Activated naive CD8-positive, alpha-beta T cell treated with anti-CD3 and anti-CD28 coated beads, Interleukin-2, amount 10 ng/mL, durations not matched to agents 7 days and 5 days (primary cell): ENCODE measurements at places on chromosomes 4 and X. TPM values are rescaled to one million over a fixed set of nuclear protein-coding genes. Genes with fewer than 3 reads are reported as not detected.

DNA sequence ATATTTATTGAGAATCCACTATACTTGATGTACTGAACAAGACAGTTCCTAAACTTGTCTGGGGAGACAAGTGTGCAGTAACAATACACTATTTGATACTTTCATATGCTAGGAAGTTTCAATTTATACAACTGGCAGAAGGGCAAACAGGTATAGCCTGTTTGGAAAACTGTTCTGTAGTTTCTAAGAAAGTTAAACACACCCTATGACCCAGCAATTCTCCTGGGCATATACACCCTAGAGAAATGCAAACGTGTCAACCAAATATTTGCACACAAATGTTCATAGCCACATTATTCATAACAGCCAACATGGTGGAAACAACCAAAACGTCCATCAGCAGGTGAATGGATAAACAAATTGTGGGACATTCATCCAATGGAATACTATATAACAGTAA is 64.0 kb upstream of the BRS3 start:
- H3K4me1 ChIP-seq, result no peaks in the 10 kb centered on the region
- no peak overlapping the region for H3K27ac ChIP-seq
- H3K36me3 ChIP-seq, result no peaks in the 10 kb centered on the region
- no peak for DNase-seq
- H3K4me3 ChIP-seq, result no peak overlapping the region

DNA sequence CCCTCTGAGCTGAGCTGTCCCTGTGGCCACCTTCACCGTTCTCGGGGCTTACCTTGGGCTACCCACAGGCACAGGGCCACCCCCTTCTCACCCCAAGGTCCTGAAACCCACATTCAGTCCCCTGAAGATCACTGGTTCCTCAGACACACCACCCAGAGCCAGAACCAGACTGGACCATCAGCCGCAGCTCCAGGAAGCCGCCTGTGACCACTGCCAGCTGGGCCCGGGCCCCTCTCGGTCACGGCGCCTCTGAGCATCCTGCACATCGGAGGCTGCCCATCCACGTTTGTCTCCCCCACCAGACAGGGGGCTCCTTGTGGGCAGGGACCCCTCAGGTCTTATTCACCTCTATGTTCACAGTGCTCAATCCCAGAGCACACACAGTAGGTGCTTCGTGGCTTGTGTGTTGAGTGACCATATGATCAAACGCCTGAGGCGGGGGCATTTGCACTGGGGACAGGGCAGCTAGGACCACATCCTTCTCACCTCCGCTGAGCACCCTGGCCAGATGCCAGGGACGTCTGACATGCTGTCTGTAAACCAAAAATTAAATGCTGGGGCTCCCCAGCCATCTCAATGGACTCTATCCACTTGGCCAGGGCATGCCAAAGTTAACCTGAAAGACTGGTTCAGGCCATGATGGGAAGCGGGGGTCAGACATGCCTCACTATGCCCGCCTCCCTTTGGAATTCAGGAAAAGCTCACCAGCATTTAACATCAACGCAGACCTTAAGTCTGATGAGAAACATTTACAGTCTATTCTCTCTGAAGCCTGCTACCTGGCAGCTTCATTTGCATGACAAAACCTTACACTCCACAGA is 109.4 kb upstream of the AFAP1 start:
- no peak overlapping the region for H3K4me3 ChIP-seq
- no peak for DNase-seq
- H3K4me1 ChIP-seq, result no peaks in the 10 kb centered on the region
- peaks cover 12% of the 10 kb centered on the region for H3K27me3 ChIP-seq
- no peak overlapping the region for H3K27ac ChIP-seq

DNA sequence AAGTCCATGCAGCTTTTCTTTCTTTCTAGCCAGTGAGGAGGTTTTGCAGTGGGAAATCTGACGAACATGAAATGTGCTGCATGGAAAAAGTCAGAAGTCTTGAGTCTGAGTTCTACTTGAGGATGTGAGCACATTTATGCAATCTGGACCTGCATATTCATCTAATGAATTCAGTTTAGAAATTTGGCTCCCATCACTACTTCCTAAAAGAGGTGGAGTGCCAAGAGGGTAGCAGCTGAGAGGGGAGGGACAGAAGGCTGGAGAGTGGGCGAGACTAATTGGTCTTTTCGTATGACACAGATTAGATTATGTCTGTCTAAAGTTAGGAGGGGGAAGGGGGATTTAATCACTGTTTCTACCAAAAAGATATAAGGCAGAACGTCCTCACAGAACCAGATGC is 535.9 kb downstream of the IQCM start:
- H3K27ac ChIP-seq, result no peak overlapping the region
- H3K36me3 ChIP-seq, result no peaks in the 10 kb centered on the region
- DNase-seq, result no peak
- H3K4me1 ChIP-seq, result no peaks in the 10 kb centered on the region

DNA sequence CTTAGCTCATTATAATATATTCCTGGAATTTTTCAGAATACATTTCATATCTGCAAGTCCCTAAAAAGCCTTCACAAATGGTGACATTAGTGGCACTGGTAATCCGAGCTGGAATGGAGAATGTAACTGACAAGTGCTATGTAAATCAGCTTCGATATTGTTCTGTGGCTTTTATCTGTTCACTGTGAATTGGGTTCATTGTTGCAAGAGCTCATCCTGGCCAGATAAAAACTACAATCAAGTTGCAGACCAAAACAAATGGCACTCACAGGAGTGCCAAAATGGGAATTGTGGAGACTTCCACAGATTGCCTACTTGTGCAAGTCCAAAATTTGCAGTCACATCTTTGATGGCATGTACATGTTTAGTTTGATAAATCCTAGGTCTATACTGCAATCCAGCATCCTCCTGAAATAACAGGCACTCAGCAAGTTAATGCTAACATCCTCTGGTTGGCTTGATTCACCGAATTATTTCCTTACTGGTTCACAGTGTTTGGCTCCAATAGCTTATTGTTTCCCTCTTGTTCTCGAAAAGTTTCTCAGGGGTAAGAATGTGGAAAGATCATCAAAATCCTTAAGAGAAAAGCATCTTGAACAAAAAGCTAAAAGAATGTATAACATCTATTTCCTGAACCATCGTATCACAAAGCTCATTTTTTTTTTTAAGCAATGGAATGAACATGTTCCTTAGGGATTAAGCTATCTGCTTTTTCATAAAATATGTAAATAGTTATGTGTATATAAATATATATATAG is 904.9 kb downstream of the CENPC start:
- no peak overlapping the region for H3K4me3 ChIP-seq
- no peak overlapping the region for H3K27ac ChIP-seq
- no peaks in the 10 kb centered on the region for H3K27me3 ChIP-seq
- H3K36me3 ChIP-seq, result no peaks in the 10 kb centered on the region

The HPRT1 gene
- total RNA-seq, result 66.4 TPM

DNA sequence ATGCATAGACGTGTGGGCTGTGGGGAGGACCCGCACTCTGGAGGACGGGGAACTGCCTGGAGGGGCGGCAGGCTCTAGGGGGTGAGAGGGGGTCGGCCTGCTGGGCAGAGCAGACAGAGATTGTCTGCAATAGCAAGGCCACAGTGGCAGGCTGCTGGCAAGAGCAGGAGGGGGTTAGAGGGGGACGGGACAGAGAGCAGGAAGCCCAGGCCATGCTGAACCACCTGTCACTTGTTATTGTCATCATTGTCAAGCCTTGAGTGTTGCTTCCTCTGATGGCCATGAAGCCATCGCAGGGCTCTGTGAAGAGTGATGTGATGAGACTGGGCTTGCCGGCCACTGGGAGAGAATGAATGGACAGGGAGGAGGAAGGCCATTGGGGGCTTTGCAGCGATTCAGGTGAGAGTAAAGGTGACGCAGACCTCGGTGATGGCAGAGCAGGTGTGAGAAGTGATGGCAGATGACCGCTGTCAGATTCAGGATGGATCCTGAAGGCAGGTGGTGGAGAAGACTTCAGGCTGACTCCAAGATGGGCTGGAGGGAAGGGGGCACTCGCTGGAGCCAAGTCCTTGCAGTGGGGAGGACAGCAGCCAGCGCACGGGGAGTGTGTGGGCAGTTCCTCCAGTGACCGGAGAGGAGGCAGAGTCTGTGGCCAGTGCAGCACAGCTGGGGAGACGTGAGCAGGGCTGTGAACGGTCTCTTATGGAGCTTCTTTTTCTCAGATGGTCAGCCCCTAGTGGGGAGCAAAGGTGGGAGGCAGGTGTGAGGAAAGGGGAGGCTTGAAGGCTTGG is 43.6 kb downstream of the HTT-AS start:
- H3K27me3 ChIP-seq, result peaks cover 11% of the 10 kb centered on the region
- DNase-seq, result no peak
- no peaks in the 10 kb centered on the region for H3K36me3 ChIP-seq
- H3K27ac ChIP-seq, result no peak overlapping the region
- no peak overlapping the region for H3K4me3 ChIP-seq

DNA sequence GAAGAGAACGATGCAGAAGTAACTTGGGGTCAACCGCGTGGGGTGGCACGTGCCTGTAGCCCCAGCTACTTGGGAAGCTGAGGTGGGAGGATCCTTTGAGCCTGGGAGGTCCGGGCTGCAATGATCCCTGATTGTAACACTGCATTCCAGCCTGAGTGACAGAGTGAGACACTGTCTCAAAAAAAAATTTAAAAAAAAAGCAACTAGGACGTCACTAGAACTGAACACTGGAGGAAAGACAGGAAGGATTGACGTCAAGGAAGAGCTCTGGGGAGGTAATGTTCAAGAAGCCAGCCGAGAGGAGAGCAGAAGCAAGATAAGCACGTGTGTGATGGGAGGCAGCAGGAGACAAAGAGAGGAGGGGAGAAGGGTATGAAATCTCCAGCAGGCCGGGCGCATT is 28.7 kb downstream of the S100G start:
- DNase-seq, result no peak
- no peaks in the 10 kb centered on the region for H3K4me1 ChIP-seq
- H3K27me3 ChIP-seq, result no peaks in the 10 kb centered on the region
- H3K4me3 ChIP-seq, result no peak overlapping the region
- peaks cover 4% of the 10 kb centered on the region for H3K36me3 ChIP-seq

- no peaks in the 10 kb centered on the region for H3K36me3 ChIP-seq
- H3K4me3 ChIP-seq, result no peak overlapping the region
- H3K27ac ChIP-seq, result no peak overlapping the region
- no peak for DNase-seq
- peaks cover 42% of the 10 kb centered on the region for H3K4me1 ChIP-seq
- H3K27me3 ChIP-seq, result no peaks in the 10 kb centered on the region
Measured at GRCh38 chrX:13009273-13009672, 34.4 kb downstream of the TMSB4X start.

The KIT gene
- 1.1 TPM for total RNA-seq

DNA sequence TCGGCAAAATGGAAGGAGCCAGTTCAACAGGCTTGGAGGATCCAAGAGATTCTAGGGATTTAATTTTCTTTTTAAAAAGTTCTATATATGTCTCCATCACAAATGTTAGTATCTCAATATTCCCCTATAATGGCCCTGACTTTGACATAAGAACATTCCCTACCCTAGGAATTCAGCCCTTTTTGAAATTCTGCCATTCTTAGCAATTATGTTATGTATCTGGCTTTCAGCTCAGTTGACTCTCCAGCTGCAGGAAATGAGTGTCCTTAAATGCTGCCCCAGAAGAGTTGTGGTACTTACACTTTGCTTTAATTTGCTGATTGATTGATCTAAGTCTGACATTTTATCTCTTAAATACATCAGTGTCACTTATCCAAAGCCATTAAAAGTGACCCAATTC is 1454.3 kb downstream of the FSTL5 start:
- H3K27ac ChIP-seq, result no peak overlapping the region
- H3K4me1 ChIP-seq, result no peaks in the 10 kb centered on the region
- H3K4me3 ChIP-seq, result no peak overlapping the region

- no peaks in the 10 kb centered on the region for H3K27me3 ChIP-seq
- no peak for DNase-seq
- H3K4me1 ChIP-seq, result peaks cover 32% of the 10 kb centered on the region
- H3K27ac ChIP-seq, result no peak overlapping the region
- peaks cover 22% of the 10 kb centered on the region for H3K36me3 ChIP-seq
- H3K4me3 ChIP-seq, result no peak overlapping the region
Measured at GRCh38 chrX:71056867-71057266, 11.3 kb downstream of the SNX12 start.

DNA sequence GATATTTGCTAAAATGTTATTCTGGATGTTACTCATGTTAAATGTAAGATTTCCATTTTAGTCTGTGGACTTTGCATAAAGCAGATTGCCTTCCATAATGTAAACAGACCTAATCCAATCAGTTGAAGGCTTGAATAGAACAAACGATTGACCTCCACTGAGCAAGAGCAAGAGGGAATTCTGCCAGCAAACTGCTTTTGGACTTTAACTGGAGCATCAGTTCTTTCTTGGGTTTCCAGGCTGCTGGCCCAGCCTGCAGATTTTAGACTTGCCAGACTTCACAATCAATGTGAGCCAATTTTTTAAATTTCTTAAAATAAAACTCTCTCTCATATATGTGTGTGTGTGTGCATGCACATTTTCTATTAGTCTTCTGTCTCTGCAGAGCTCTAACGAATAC is 1248.8 kb downstream of the ADGRL3 start:
- H3K36me3 ChIP-seq, result no peaks in the 10 kb centered on the region
- no peaks in the 10 kb centered on the region for H3K4me1 ChIP-seq
- H3K27ac ChIP-seq, result no peak overlapping the region
- no peak for DNase-seq
- H3K4me3 ChIP-seq, result no peak overlapping the region

DNA sequence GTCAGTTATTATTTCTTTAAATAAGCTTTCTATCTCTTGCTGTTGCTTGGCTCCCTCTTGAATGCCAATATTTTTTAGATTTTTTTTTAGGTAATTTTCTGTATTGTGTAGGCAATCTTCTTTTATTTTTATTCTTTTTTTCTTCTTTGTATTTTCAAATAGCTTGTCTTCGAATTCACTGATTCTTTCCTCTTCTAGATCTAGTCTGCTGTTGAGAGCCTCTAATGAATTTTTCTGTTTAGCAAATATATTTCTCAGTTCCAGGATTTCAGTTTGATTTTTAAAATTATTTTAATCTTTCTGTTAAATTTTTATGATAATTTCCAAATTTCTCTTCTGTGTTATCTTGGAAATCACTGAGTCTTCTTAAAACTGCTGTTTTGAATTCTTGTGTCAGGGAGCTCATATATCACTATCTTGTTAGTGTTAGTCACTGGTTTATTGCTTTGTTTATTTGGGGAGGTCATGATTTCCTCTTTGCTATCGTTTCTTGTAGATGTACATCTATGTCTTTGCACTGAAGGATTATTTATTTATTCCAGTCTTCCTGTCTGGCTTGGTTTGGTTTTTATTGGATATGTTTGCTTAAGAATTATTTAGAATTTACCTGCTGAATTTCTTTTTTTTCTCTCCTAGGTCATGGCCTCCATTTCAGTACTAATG is 39.9 kb upstream of the GPRIN3 start:
- H3K36me3 ChIP-seq, result peaks cover 18% of the 10 kb centered on the region
- no peaks in the 10 kb centered on the region for H3K4me1 ChIP-seq
- no peak overlapping the region for H3K27ac ChIP-seq
- H3K4me3 ChIP-seq, result no peak overlapping the region

The HNRNPD gene
- total RNA-seq, result 356 TPM
